ENCODE measurements at places on chromosomes 5 and 9.

DNA sequence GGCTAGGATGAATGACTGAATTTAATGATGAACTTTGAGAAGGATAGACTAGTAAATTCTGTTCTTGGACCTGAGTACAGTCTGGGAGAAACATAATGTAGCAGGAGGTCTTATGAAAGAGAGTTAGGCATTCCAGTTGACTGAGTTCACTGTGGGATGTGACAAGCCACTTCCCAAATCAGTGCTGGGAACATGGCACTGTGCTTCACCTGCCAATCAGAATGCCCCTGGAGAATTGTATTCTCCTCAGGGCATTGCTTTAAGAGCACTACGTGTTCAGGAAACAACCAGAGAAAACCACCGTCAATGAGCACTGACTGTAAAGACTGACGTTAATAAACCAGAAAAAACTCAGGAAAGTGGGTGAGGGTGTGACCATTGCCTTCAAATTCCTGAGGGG lies 1.2 kb downstream of the CCDC107 start:
- no peak for DNase-seq

GRCh38 chr9:127051881-127052595 lies 70.4 kb downstream of the ANGPTL2 start:
- DNase-seq: no peak

DNA sequence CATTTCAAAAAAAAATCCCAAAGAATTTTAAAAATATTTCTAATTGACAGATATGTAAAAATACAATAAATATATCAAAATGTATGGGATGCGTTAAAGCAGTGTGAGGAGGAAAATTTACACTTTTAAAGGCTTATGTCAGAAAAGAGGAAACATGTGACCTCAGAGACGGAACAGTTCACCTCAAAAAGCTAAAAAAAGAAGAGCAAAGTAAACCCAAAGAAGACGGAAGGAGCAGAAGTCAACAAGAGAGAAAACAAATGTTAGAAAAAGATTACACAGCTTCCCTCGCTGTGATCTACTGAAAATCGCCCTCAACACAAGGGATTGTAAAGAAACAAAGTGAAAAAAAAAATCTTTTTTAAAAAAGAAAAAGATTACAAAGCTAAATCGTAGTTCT lies 186.9 kb downstream of the AUH start:
- DNase-seq: no peak

GRCh38 chr9:112493393-112494137 lies 6.9 kb downstream of the KIAA1958 start:
- DNase-seq: no peak

- DNase-seq: no peak
Measured at GRCh38 chr5:169183576-169183975, 117.4 kb downstream of the SLIT3 start.

DNA sequence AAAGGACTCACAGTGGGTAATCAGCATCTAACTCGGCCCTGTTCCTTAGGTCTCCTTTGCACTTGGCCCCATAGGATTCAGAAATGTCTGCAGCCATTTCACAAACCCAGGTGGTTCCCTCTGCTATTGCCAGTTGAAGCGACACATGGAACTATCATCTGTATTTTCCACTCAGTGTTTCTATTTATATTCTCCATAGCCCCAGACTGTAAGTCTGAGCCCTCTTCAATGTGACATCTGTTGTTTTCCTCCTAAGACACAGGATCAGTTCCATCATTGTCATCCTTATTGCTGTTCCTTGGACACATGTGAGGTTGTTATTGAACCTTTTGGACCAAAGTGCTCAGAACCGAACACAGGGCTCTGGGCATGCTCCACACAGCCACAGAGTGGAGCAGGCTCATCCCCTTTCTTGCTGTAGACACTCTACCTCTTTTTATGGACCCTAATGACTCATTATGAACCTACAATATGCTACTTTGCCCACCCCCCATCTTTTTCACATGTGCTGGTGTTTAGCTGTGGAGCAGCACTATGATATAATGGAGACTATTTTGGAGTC lies 36.4 kb downstream of the GARNL3 start:
- no peak for DNase-seq

DNA sequence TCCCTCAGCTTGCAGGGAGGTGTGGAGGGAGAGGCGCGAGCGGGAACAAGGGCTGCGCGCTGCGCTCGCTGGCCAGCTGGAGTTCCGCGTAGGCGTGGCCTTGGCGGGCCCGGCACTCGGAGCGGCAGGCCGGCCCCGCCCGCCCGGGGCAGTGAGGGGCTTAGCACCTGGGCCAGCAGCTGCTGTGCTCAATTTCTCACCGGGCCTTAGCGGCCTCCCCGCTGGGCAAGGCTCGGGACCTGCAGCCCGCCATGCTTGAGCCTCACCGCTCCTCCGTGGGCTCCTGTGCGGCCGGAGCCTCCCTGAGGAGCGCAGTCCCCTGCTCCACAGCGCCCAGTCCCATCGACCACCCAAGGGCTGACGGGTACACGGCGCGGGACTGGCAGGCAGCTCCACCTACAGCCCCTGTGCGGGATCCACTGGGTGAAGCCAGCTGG lies 1516.4 kb downstream of the EFNA5 start:
- no peak for DNase-seq

GRCh38 chr5:42813533-42813932 lies 1.8 kb upstream of the SELENOP start:
- DNase-seq: no peak

GRCh38 chr9:34823778-34824177 lies 113.8 kb upstream of the CCL21 start:
- no peak for DNase-seq

- DNase-seq: no peak
Measured at GRCh38 chr9:68426755-68427154, 70.3 kb downstream of the PGM5 start.

- no peak for DNase-seq
Measured at GRCh38 chr9:95465115-95465514, 51.7 kb downstream of the PTCH1 start.

GRCh38 chr5:68260467-68260866 lies 44.9 kb downstream of the PIK3R1 start:
- no peak for DNase-seq

DNA sequence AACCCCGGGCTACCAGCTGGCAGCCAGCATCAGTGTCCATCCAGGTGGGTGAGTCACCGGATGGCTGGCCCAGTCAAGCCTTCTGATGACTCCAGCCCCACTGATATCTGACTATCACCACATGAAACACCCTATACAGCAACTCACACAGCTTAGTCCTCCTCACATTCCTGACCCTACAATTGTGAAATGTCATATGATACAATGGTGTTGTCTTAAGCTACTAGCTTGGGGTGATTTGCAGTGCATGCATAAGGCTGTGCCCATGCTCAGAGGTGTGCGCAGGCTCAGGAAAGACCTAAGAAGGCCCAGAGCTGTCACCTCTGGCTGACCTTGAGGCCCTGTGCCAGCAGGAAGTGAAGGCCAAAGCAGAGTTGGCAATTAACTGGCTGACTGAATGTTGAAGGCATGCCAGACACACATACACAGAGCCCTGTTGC lies 21.5 kb upstream of the SEMA4D start:
- no peak for DNase-seq

- no peak for DNase-seq
Measured at GRCh38 chr5:178630475-178630930, 3.7 kb upstream of the CLK4 start.

GRCh38 chr5:35990941-35991611 lies at the start of gene UGT3A1:
UGT3A1 (minus strand) TSS chr5:35991390; CDS start chr5:35991240, 150 bp downstream.
- DNase-seq: no peak

DNA sequence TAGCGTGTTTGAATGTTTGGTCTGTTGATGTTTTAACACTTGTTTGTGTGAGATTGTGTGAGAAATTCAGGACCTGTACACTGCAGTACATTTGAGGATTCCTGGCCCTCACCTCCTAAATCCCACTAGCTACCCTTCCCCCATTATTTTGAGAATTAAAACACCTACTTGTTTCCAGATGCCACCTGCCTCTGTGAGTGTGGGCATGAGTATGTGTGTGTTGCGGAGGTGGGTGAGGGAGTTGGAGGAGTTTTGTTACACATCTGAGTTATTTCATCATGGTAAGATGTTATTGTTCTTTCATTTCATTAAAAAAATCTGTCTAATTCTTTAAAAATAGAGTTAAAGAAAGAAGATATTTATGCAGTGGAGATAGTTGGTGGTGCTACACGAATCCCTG lies 36.3 kb downstream of the HSPA4 start:
- DNase-seq: no peak

- DNase-seq: no peak
Measured at GRCh38 chr5:100311806-100312205, 223.4 kb upstream of the FAM174A start.

DNA sequence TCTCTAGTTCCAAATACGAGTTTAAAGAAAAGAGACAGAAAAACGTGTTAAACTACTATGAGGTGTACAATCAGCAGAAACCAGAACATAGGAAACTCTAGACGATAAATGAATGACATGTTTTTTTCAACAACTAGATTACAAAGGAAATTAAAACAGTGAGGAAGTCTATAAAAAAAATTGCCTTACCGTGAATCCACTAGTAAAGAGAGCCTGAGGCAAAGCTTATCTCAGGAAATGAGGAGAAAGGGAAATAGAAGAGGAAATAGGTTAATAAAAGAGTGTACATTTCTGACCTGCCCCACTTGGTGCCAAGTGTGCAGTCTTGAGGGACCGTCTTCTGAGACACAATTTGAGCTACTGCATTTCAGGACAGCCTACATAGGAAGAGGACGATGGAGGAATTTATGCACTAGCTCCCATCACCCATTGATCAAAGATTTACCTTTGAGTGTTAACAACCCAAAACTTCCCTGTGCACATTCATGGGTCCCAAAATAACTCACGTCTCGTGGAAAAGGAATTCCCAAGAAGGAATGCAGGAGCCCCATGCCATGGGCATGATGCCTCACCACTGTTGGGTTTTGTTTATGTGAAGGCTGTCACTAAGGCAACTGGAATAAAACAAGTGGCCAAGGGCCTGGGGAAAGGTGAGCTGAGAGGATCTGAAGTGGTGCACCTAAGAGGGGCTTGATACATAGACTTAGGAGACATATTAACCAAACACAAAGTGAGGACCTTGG lies 53.6 kb upstream of the SLC1A3 start:
- DNase-seq: no peak
